GM04504 (cell line): ENCODE measurements at places on chromosomes 3 and 15.

DNA sequence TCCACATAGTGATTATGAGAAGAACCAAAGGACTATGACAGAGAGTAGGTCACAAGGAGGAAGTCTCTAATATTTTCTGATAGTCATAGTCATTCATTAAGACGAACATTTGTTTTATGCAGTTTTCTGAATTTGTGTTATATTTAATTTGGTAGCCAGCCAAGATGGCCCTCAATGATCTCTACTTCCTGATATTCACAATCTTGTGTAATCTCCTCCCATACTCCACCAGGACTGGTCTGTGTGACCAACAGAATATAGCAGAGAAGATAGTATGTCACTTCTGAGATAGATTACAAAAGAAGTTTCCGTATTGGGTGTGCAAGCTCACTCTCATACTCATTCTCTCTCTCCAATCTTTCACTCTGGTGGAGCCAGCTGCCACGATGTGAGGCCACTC, 30.8 kb downstream of the HLTF start:
- no peak for DNase-seq

DNA sequence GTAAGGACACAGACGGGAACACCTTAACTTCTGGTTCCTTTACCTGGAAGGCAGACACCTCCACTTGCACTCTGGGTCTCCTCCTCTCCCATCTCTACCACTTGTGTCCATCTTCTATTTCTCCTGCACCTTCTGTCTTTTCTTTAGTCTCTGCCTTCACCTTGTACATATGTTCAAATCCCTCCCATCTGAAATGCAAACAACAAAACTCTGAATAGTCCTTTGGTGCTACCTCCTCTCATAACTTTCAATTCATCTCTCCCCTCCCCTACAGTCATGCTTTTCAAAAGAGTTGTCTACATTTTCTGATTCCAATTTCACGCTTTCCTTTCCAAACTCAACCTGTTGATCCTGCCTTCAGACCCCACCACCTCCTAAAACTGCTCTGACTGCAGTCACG, 5.3 kb upstream of the CRABP1 start:
- no peak for DNase-seq

GRCh38 chr15:65361708-65362459, 15.9 kb downstream of the IGDCC3 start:
- DNase-seq, result no peak

- no peak for DNase-seq
Observed at GRCh38 chr3:156668073-156668763, 6.2 kb upstream of the TIPARP start.

DNA sequence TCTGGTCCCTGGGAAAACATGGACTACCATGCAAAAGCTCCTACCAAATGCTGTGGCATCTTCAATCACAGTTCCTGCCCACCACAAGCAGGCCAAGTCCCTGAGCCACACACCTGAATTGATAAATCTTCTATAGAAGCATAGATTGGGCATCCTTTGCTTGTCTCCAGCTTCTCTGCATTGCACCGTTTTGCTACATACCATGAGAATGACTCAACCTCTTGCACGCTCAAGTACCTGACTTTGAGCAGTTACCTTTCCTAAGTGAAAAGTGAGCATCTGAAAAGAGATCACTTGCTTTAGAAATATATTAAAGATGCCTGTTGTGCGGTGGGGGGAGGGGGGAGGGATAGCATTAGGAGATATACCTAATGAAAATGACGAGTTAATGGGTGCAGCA, 31.3 kb downstream of the GATM start:
- no peak for DNase-seq

DNA sequence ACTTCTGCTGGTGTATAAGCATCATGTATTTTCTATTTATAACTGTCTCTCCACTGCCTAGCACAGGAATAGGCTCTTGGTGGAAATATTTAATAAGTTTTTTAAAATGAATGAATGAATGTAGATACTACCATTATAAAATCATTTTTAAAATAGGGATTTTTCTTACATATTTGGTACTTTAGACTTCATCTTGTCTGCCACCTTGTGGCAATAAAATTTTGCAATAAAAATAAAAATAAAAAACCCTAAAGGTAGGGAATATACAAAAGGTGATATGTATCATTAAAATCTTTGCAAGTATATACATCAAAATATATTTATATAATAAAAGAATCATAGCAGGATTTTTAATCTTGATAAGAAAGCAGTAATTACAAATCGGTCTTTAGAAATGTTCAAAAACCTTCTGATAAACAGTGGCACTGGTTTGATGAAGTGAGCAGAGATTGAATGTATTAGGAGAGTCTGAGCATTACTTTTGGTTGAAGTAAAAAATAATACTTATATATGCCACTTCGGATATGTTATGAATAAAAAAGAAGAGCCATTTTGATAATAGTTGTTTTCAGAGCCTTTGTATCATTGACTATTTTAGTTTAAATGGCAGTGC, 95.2 kb downstream of the SPATA16 start:
- no peak for DNase-seq

DNA sequence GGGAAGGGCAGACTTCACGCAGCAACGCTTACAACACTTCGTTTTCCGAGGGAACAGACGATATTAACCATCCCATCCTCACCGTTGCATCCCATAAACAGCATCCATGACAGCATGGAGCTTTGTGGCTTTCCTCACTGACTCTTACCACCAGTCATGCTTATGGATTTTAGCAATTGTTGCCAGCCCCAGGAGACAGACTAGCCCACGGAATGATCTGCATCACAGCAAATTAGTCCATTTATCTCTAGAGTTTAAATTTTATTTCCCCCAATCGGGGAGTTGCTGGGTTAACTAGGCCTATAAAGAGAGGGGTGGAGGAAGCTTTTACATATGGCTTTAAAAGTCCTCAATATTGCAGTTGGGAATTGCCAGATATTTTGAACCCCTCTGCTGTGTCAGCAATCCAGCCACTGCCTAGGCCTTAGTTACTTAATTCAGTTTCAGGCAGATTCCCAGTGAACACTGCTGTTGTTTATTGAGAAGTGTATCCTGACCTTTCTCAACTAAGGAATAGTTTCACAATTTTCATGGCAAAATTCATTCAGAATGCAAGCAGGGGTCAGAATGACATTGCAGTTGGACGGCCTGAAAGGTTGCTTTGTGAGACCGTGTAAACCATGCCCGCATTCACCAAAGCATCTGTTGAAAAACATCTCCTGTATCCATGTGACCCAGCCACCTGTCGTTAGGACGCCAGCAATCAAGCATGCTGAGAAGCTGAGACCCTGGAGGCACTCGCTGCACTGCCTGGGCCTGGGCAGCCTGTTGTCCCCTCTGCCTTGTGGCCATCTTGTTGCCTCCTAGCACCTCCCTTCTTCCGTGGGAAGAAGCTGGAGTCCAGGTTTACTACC, 397.4 kb upstream of the TPM1 start:
- DNase-seq, result no peak

- peak; percentile 22 for DNase-seq
Observed at GRCh38 chr3:33277193-33277882, at the start of gene FBXL2. Gene FBXL2, plus strand, starts transcription at chr3:33277442. Its CDS starts 71 bp downstream, at chr3:33277513.

- peak; percentile 81 for DNase-seq
Observed at GRCh38 chr3:79019137-79019923, 748.5 kb downstream of the ROBO1 start.

DNA sequence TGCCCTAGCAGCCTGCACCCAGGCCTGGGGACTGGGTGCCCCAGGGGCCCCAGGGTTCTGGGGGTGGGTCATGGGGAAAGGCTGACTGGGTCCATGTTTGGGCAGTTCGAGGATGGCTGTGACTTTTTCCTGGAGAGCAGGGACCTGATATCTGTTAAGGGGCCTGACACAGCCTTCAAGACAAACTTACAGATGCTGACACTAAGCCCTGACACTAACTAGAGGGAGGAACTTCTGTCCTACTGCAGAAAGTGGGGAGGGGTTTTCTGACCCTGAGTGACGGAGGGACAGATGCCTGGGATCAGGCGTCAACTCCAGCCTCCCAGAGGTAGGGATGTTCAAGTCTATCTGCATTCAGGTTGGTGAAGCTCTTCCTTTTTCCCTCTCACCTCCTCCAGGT, 45.0 kb upstream of the SLC6A11 start:
- DNase-seq, result no peak

- no peak for DNase-seq
Observed at GRCh38 chr15:80434926-80435720, 30.9 kb downstream of the ARNT2 start.

- DNase-seq, result no peak
Observed at GRCh38 chr3:13557417-13557816, 8.5 kb downstream of the FBLN2 start.

GRCh38 chr3:59771768-59772181, 722.0 kb upstream of the CFAP20DC start:
- DNase-seq, result peak; percentile 68

DNA sequence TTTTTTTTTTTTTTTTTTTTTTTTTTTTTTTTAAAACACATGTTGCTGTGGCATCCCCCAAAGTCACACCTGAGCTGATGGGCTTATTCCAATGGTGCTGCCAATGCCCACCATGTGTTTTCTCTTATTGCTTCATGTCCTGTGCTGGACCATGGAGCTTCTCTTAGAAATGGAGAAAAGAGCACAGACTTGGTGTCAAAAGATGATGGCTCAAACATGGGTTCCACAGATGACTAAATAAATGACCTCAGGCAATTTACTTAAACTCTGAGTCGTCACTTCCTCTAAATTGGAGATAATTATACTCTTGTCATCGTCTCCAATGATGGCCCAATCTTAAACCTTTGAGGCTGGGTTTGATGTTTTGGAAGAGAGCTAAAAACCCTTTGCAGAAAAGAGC, 28.1 kb downstream of the CHST2 start:
- no peak for DNase-seq

- no peak for DNase-seq
Observed at GRCh38 chr15:91879158-91879557, 25.6 kb downstream of the SLCO3A1 start.

GRCh38 chr15:64532521-64533315, 72.3 kb downstream of the ZNF609 start:
- DNase-seq, result no peak

DNA sequence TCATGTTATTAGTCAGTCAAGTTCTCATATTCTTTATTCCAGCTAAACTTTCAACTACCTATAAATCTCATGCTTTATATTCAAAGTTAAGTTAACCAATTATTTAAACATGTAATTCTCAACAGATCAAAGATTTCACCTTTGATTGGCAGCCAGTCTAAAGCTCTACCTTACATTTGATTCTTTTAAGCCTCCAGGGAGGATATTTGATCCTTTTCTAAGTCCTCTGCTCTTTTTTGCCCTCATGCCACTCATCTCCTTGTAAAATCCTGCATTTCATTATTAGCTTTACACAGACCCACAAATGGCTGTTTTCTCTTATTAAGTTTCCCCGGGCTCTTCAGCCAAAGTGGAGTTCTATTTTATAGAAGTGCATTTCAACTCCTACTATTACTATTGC, 134.1 kb downstream of the NLGN1 start:
- no peak for DNase-seq

GRCh38 chr15:45948181-45948621, 313.4 kb downstream of the SQOR start:
- no peak for DNase-seq

- peak; percentile 45 for DNase-seq
Observed at GRCh38 chr15:85504749-85505676, 124.6 kb downstream of the AKAP13 start.

- no peak for DNase-seq
Observed at GRCh38 chr15:99412626-99413025, 153.2 kb upstream of the MEF2A start.

DNA sequence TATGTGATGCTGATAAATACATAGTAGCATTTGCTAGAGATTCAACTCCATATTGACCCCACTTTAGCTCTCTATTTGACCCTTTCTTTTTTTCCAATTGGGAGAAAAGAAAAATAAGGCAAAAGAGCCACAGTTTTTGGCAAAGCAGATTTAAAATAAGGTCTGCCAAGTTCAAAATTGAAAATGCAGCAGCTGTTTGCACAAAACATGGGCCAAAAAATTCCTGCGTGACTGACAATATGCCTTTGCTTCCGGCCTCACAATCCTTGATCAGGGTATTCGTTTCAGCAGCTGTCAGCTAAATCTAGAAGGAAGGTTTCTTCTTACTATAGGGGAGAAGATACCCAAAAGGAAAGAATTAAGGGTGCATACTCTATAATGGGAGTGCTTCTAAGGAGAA, 563.5 kb upstream of the CCDC54 start:
- no peak for DNase-seq

DNA sequence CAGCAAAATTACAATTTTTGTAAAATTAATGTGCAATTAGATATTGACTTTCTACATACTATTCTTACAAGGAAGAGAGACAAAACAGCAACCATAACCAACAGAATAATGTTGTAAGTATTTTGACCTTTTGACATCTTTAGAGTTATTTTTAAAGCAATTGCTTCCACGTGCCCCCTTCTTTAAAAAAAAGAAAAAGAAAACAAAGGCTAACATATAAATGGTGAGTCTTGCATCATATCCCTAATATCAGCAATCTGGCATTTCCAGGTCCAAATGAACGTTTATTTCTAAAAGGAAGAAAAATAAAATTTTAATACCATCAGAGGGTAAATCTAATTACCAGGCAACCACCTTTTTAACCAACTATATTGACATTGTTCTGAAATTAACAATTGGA, 19.3 kb upstream of the STRIT1 start:
- no peak for DNase-seq

DNA sequence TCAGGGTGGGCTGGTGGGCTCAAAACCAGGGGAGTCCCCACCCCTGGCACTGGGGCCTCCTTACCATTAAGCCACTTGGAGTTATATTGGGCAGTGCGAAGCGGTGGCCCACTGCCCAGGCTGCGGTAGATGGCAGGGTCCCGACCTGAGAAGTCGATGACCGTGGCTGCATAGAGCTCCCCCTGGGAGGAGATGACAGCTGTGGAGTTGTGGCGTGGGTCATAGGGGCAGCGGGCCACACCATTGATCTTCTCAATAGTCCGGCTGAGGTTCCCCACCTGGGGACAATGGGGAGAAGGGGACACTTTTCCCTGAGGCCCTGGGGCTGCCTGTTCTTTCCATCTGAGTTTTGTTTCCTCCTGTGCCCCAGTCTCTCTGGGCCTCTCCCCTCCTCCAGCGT, 99.8 kb downstream of the SEMA5B start:
- no peak for DNase-seq

GRCh38 chr3:113912552-113913236, 35.1 kb upstream of the ZDHHC23 start:
- DNase-seq, result peak; percentile 33

GRCh38 chr15:90761629-90762028, 44.5 kb downstream of the BLM start:
- DNase-seq, result no peak

GRCh38 chr3:16898595-16899395, 14.0 kb downstream of the PLCL2 start:
- DNase-seq, result no peak

- no peak for DNase-seq
Observed at GRCh38 chr3:6799264-6799915, 61.5 kb upstream of the GRM7 start.
